ENCODE measurements at places on chromosomes 7 and 10.

DNA sequence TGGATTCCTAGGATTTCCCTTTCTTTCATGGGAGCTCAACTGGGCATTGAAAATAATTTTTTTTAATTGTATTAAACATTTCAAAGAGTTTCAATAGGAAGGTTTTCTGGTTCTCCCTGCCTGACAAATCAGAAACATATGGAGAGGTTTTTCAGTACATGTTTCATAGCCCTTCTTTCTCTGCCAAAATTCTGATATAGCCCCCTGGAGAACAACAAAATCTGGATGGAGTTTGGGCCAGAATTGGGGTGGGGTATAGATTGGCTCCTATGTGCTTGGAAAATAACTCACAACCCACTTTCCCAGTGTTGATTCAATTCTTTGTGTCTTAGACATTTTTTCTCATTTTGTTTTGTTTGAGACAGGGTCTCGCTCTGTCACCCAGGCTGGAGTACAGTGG, 24.6 kb upstream of the EIF4H start:
- no peak for DNase-seq

DNA sequence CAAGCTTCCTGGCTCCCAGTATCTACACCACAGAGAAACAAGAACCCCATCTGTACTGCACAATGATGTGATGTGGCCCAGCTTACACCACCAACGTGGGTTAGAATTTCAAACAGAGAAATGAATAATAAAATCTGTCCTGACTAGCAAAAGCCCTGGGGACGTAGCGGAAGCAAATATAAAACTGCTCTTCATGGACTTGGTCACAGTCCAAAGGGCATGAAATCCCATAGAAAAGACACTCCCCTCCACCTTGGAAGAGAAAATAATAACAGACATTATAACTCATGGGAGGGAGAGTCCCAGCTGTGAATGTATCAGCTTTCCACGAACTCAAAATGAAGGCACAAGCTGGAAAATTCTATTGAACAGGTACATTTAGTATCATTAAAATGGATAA, 205.3 kb upstream of the GALNT17 start:
- no peak for DNase-seq

- DNase-seq: no peak
These were observed 202.7 kb upstream of the PRSS58 start for GRCh38 chr7:142460402-142461117.

- no peak for DNase-seq
These were observed 51.5 kb downstream of the STK17A start for GRCh38 chr7:43634384-43634783.

DNA sequence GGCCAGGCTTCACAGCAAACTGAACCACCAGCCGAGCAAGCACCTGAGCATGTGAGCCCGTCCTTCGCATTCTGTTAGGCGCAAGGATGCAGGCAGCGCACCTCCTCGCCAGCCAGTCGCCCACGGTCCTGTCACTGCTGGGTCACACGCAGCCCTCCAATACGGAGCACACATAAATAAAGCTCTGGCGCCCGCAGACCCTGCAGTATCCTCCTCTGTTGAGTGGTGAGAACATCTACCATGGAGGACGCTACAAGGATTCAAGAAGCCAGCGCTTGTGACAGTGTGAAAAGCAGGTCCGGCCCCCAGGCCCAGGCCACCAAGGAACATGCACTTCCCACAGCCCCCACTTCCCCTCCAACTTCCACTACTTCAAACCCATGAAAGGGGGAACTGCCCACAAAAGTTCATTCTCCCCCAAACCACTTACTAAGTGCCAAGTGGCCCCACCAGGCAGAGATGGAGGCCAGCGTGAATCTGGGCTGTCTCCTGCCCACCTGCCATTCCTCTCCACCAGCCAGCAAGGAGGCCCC, 34.8 kb downstream of the VOPP1 start:
- DNase-seq: no peak

- no peak for DNase-seq
These were observed 33.4 kb downstream of the ADAP1 start for GRCh38 chr7:921071-921461.

GRCh38 chr7:20114468-20114867, 102.7 kb downstream of the MACC1 start:
- DNase-seq: no peak

DNA sequence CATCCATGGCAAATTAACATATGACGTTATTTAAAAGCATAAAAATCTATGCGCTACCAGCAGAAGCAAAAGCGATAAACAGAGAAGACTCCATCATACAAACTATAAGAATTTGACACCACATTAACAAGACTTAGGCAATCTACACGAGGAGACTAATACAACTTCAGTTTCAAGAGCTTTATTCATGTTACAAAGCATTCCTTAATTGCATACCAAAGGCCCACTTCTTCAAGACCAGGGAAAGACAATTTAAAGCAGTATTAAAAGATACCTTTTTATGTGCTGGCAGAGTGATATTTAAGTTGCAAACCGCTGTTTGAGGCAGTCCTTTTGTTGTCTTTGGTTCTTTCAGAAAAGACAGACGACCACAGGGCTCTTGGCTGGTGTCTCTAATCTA, 176.0 kb upstream of the CCDC6 start:
- no peak for DNase-seq

Data from stimulated activated CD4-positive, alpha-beta T cell treated with anti-CD3 and anti-CD28 coated beads, Interleukin-15, amount 100 ng/mL, for 24 hours (primary cell).